PC-9 (cell line): ENCODE measurements at places on chromosomes 3 and 15.

GRCh38 chr15:48385031-48385830 is 54.0 kb downstream of the DUT start:
- DNase-seq = no peak
- no peak overlapping the region for H3K4me3 ChIP-seq
- no peaks in the 10 kb centered on the region for H3K36me3 ChIP-seq
- no peaks in the 10 kb centered on the region for H3K27me3 ChIP-seq
- no peak overlapping the region for H3K27ac ChIP-seq

DNA sequence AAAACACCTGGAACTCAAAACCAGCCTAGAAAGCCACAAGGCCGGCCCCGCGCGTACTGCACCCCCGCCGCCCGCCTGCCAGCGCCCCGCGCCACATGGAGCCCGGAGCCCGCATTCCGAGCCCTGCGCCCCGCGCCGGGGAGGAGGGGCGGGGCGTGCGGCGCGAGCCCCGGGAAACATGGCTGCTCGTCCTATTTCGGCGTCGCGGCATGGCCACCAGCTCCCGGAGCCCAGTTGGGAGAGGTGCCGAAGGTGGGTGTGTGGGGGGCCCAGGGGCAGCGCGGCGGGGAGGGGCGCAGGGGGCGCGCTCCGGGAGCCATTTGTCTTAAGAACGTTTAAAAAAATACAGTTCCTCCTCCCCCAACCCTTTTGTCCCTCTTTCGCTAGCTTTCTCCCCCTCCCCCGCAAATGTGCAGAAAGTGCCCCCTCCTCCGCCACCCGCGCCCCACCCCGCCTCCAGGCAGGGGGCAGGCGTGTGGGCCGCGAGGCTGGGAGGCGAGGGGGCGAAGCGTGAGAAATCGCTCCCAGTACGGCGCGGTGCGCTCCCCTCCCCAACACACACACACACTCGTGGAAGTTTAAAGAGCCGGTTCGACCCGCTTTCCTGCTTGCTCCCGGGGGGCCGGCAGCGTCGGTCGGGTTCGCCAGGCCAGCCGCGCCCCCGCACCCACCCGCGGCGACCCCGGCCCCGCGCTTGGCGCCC is 2.5 kb downstream of the ANP32A start:
- DNase-seq = peak; percentile 45
- peak overlapping the region; percentile 89 for H3K4me3 ChIP-seq
- no peaks in the 10 kb centered on the region; the same call in 1 of the 2 replicates for H3K36me3 ChIP-seq
- H3K4me1 ChIP-seq = peaks cover 29% of the 10 kb centered on the region

- no peak for DNase-seq
- no peak overlapping the region for H3K27ac ChIP-seq
- no peak overlapping the region for H3K4me3 ChIP-seq
- no peaks in the 10 kb centered on the region for H3K36me3 ChIP-seq
- no peaks in the 10 kb centered on the region for H3K27me3 ChIP-seq
- 0 out of 2 replicates have a peak, but pooled peaks cover 3% of the 10 kb centered on the region for H3K4me1 ChIP-seq
Observed at GRCh38 chr3:114092151-114093015, 35.8 kb downstream of the QTRT2 start.

- no peak overlapping the region for H3K4me3 ChIP-seq
- no peaks in the 10 kb centered on the region for H3K27me3 ChIP-seq
- H3K36me3 ChIP-seq = no peaks in the 10 kb centered on the region
- no peaks in the 10 kb centered on the region for H3K4me1 ChIP-seq
- DNase-seq = no peak
- H3K27ac ChIP-seq = no peak overlapping the region
Observed at GRCh38 chr3:45864760-45865519, 21.4 kb upstream of the CCR9 start.

DNA sequence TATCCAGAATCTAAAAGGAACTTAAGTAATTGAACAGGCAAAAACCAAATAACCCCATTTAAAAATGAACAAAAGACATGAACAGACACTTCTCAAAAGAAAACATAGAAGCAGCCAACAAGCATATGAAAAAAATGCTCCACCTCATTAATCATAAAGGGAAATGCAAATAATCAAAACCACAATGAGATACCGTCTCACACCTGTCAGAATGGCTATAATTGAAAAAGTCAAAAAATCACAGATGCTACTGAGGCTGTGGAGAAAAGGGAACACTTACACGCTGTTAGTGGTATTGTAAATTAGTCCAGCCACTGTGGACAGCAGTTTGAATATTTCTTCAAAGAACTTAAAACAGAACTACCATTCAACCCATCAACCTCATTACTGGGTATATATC is 220.7 kb downstream of the MEX3B start:
- H3K4me3 ChIP-seq = no peak overlapping the region
- no peaks in the 10 kb centered on the region for H3K36me3 ChIP-seq

DNA sequence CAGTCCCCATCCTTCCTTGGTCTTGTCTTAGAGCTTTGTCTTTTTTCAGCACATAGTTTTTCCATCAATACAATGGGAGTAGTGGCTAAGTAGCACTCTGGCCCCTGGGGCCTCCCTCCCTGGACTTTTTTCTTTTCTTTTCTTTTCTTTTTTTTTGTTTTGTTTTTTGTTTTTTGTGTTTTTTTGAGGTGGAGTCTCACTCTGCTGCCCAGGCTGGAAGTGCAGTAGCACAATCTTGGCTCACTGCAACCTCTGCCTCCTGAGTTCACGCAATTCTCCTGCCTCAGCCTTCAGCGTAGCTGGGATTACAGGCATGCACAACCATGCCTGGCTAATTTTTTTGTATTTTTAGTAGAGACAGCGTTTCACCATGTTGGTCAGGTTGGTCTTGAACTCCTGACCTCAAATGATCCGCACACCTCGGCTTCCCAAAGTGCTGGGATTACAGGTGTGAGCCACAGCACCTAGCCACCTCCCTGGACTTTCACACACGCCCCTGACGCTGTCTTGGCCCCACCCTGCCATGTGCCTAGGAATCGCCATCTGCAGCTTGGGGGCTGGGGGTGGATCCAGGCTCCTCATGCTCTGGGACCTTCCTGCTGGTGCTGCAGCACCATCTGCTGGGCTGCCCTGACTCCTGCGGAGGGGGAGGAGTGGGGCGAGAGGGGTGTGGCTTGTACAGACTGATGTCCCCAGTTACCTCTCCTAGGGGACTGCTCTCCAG is 2.8 kb downstream of the C15orf39 start:
- peak overlapping the region; percentile 93 for H3K4me3 ChIP-seq
- H3K27ac ChIP-seq = peak overlapping the region; percentile 97
- H3K4me1 ChIP-seq = peaks cover 31% of the 10 kb centered on the region
- H3K27me3 ChIP-seq = no peaks in the 10 kb centered on the region
- peak; percentile 93 for DNase-seq

DNA sequence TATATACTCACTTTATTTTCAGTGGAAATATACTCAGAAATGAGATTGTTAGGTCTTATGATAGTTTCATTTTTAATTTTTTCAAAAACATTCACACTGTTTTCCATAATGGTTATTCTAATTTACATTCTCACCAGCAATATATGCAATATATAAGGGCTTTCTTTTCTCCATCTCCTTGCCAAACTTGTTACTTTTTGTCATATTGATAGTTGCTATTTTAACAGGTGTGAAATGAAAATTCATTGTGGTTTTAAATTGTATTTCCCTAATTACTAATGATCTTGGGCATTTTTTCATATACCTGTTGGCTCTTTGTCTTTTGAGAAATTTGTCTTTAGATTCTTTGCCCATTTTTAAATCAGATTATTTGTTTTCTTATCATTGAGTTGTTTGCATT is 325.2 kb downstream of the DIPK2A start:
- H3K36me3 ChIP-seq = no peaks in the 10 kb centered on the region
- H3K4me3 ChIP-seq = no peak overlapping the region
- H3K4me1 ChIP-seq = peaks cover 18% of the 10 kb centered on the region
- no peak overlapping the region for H3K27ac ChIP-seq
- no peaks in the 10 kb centered on the region for H3K27me3 ChIP-seq

DNA sequence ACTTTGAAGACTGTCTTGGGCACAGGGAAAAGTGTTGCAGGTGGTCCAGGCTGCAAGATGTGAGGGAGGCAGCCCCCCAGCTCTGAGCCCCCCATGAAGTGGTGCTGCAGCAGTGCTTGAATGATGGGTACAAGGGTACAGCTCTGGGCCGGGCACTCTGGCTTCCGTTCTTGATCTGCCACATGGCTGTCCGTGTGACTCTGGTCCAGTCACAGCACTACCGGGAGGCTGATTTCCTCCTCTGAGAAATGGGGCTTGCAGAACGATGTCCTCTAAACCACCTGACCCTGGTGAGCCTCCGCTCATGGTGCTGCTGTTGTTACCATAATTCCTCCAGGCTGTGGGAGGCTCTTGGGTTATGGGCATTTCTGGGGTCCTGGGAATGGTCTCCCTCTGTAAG is 75.1 kb downstream of the FBLN2 start:
- H3K4me3 ChIP-seq = no peak overlapping the region
- no peaks in the 10 kb centered on the region for H3K4me1 ChIP-seq
- no peaks in the 10 kb centered on the region for H3K27me3 ChIP-seq

GRCh38 chr3:110984456-110985250 is 87.0 kb upstream of the NECTIN3 start:
- H3K4me1 ChIP-seq = no peaks in the 10 kb centered on the region
- DNase-seq = no peak
- H3K36me3 ChIP-seq = no peaks in the 10 kb centered on the region
- H3K27ac ChIP-seq = no peak overlapping the region
- H3K27me3 ChIP-seq = no peaks in the 10 kb centered on the region

GRCh38 chr3:162780313-162780712 is 1283.7 kb downstream of the OTOL1 start:
- no peaks in the 10 kb centered on the region for H3K27me3 ChIP-seq
- no peaks in the 10 kb centered on the region for H3K36me3 ChIP-seq
- no peak overlapping the region for H3K4me3 ChIP-seq
- no peak for DNase-seq

DNA sequence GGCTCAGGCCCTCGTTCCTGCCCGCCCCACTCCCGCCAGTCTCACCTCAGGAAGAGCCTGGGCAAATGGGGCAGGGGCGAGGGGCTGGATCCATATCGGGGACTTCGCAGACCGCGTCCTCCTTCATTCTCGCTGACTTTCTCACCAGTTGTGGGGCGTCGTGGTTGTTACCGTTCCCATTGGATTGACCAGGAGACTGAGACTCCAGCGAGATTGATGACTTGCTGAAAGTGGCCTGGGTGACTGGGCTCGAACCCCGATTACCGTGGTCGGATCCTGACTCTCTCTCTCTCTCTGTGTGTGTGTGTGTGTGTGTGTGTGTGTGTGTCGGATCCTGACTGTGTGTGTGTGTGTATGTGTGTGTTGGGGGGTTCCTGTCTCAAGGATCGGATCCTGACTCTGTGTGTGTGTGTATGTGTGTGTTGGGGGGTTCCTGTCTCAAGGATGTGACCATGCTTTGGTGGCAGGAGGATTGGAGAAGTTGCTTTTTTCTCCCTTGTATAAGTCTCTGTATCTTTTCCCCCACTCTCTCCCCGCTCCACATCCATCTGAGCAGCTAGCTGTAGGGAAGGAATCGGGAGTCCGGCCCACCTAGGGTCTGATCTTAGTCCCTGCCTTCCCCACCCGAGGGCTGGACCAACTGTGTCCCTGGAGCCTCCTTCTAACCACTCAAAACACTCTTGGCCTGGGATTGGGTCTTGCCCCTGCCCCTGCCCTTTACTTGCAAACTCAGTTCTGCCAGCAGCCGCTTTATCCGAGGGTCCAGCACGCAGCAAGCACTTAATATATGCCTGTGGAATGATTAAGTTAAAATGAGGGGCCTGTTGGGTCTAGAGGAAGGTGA is 603 bp downstream of the PLEKHO2 start:
- peak overlapping the region; percentile 59 for H3K4me3 ChIP-seq
- H3K36me3 ChIP-seq = no peaks in the 10 kb centered on the region
- H3K27me3 ChIP-seq = no peaks in the 10 kb centered on the region
- no peak overlapping the region for H3K27ac ChIP-seq

DNA sequence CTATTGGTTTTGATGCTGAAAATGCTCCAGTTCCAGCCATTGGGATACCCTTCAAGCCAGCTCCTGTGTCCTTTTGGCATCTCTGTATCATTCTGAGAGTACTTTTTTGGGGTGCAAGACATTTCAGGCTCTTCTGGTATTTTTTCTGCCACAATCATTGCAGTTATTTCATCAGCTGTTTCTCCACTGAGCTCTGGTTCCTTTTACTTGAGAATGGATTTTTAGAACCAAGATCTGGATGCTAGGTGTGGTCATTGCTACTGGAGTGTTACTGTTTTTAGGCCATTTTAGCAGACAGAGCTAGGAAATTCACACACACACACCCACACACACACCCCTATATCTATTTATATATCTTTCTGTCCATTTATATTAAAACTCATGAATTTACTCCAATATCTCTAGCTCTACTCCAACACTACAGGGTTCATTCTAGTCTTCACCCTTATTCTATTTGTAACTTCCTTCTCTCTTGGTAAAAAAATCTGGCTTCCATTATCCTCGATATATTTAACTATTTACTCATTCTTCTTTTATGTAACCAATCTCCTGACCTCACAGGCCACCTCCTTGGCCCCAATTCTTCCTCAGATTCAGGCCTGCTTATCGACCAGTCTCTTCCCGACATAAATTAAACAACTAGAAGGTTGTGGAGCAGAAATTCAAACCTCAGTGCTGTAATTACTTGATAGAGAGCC is 17.0 kb downstream of the SLC35G2 start:
- H3K27ac ChIP-seq = no peak overlapping the region
- 0 out of 2 replicates have a peak, but pooled peaks cover 12% of the 10 kb centered on the region for H3K4me1 ChIP-seq
- no peaks in the 10 kb centered on the region for H3K27me3 ChIP-seq
- DNase-seq = no peak
- no peak overlapping the region for H3K4me3 ChIP-seq
- H3K36me3 ChIP-seq = peaks cover 4% of the 10 kb centered on the region; the same call in 1 of the 2 replicates

DNA sequence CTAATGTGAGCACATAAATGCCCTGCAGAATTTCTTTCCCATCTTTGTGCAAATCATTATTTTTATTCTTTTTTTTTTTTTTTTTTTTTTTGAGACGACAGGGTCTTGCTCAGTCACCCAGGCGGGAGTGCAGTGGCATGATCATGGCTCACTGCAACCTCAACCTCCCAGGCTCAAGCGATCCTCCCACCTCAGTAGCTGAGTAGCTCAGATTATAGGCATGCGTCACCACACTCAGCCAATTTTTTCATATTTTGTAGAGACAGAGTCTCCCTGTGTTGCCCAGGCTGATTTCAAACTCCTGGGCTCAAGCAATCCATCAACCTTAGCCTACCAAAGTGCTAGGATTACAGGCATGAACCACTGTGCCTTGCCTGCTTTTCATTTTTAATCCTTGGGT is 22.9 kb downstream of the DAG1 start:
- no peaks in the 10 kb centered on the region for H3K27me3 ChIP-seq
- peaks cover 4% of the 10 kb centered on the region; the same call in 1 of the 2 replicates for H3K36me3 ChIP-seq
- no peak overlapping the region for H3K4me3 ChIP-seq
- no peaks in the 10 kb centered on the region for H3K4me1 ChIP-seq
- no peak overlapping the region for H3K27ac ChIP-seq
